Activated CD8-positive, alpha-beta memory T cell treated with anti-CD3 and anti-CD28 coated beads for 4 hours (primary cell): ENCODE measurements at places on chromosomes 16 and 17.

DNA sequence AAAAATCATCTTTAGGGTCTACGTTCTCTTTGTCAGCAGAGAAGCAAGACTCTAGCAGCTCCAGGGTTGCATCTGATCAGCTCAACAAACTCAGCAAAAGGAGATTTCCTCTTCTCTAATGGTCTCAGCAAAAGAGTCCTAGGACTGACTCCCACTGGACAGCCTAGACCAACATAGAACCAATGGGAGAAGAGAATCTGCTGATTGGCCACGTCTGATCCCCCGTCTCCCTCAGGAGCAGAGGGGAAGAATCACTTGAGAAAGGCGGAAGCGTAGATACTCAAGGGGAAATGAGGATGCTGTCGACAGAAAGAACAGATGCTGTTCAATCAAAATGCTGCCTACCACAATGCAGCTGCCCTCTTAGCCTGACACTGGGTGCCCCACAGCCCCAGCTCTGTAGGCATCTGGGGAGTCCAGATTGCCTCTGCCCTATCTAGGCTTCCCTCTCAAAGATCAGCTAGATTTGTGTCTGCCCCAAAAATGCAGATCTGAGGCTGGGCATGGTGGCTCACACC lies 31.5 kb upstream of the EMP2 start:
- no peak for DNase-seq

GRCh38 chr17:59001158-59001814 lies 105.4 kb downstream of the TRIM37 start:
- peak; percentile 64 for DNase-seq

DNA sequence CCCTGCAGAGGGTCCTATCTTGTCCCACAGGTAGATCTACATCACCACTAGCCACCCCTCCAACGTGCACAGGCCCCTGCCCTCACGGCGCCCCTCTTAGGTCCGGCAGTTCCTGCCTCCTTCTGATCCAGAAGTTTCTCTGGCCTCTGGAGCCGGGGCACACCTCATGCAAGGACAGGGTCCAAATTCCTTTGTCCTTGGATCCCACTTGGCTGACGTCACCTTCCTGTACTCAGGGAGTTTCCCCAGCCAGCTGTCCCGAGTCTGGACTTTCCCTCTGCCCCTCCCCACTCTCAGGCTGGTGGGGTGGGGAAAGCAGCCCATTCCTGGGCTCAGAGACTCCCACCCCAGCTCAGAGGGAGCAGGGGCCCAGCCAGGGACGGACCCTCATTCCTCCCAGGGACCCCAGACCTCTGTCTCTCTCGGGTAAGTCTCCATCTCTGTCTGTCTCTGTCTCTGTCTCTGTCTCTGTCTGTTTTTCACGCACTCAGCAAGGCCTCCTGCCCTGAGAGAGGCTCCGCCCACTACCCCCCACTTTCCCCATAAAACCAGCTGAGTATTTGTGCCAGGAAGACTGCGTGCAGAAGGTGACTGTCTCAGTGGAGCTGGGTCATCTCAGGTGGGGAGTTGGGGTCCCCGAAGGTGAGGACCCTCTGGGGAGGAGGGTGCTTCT lies at the start of gene IL32:
IL32 (plus strand) TSS at position 572 of the 673 bp plus-strand sequence. CDS start 172 bp downstream, outside the sequence.
- peak; percentile 33 for DNase-seq

DNA sequence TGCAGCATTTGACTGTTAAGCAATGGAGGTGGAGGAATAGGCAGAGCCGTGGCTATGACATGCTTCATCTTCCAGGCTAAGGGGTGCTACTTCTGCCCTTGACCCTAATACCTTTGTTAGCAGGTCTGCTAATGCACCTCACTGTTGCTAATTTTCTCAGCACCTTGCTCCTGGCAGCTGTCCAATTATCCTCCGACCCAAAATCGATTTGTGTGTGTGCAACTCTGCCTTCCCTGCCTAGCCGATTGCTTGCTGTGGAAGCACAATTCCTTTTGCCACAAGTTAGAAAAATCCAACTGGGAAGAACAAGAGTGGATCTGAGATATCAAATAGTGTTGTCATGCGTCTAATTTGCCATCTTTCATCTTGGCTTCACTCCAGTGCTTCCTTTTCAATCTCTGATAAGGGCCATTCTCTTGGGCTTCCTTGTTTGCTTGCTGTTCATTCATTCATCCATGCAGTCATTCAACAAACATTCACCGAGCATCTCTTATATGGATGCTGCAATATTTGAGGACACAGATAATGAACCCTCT lies 422.8 kb downstream of the RBFOX1 start:
- no peak for DNase-seq

DNA sequence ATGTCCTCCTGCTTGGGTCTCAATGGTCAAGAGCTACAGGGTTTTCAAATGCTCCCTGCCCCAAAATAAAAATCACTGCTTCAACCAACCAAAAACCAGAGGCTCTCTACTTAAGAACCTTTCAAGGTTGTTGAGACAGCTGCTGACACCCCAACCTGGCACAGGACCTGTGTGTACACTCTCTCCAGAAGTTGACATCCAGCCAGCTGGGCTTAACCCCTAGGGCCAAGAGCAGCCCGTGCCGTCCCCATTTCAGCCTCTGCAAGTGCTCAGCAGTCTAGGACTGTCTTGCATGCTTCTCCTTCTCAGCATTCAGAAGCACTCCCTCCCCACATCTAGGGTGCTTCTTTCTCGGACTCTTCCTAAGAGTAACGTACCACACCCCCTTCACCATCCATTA lies 59.0 kb upstream of the TRAP1 start:
- DNase-seq = no peak

DNA sequence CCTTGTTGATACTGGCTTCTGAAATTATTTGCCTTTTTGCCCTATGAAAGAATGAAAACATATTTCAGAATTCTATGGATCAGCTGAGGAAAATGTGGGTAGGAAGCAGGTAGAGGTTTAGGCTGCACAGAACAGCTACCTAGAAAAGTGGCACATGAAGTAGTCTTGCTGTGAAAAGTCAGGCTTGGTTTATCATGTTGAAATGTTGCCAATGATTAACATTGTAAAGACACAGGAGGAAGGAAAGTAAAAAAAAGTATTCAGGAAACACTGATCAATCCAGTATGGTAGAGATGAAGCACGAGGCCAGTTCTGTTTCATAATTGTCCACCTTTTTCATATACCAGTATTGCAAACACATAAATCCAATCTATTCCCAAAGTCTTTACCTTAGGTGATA lies 29.9 kb downstream of the ABCA6 start:
- DNase-seq = no peak

DNA sequence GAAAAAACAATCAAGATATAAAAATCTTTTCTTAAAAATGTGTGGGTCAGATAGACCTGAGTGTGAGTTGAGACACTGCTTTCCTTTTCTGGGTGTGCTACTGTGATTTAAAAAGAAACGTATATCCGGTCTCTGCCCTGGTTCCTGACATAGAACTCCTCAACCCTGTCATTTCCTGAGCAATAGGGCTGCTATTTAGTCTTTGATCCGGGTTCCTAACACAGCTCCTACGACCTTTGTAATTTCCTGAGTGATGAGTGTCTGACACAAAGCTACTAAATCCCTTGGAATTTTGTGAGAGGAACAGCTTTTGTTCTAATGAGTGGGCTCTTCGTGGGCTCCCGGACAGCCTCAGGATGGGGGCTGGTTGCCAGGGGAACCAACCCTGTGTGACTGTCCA lies 93.9 kb upstream of the FA2H start:
- DNase-seq = no peak

- DNase-seq = no peak
Observed at GRCh38 chr16:2985462-2985861, 5.2 kb upstream of the PKMYT1 start.

GRCh38 chr17:39599665-39600231 lies 8.0 kb downstream of the NEUROD2 start:
- DNase-seq = no peak
